Stimulated activated CD4-positive, alpha-beta T cell treated with anti-CD3 and anti-CD28 coated beads, Interleukin-4, amount 100 ng/mL, for 1 hour (primary cell): ENCODE measurements at places on chromosomes 2 and 18.
A peak's percentile ranks its signal among the peaks of the same experiment; 100 is the strongest.

DNA sequence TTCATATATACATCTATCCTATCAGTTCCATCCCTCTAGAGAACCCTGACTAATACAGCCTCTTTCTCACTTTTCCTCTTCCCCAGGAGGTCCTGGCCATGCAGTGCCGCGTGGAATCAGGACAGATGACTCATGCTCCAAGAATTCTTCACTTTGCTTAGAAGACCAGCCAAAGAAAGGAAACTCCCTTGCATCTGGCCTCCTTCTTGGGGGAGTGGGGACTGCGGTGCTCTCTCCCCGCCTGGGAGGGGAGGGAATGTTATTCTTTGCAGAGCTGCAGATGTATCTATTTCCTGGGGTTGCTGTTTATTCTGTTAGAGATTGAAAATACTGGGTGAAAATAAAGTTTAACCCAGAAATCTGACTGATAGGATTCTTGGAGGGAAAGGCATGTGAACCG is 111.5 kb upstream of the SH3BP4 start:
- no peak for DNase-seq

- DNase-seq: no peak
Observed at GRCh38 chr2:171102802-171103201, 57.9 kb downstream of the TLK1 start.

GRCh38 chr2:169034256-169034655 is 3.1 kb upstream of the ABCB11 start:
- no peak for DNase-seq

GRCh38 chr18:23095463-23095862 is 39.8 kb upstream of the CABLES1 start:
- DNase-seq: no peak

DNA sequence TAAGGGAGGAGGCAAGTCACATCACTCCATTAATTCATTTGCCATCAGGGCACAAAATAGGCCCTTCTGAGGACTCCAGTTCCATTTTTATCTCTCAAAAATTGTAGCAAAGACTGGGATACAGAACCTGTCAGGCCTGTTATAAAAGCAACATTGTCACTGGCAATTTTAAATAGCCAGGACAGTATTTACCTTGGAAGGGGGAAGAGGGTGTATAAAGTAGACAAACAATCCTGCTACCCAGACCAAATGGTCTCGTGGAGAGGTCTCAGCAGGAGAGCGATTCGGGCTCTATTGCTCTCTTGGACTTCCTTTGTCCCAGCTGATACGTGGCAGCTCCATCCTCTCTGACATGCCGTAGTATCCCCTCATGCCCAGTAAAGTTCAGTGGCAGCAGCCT is 740.3 kb upstream of the HS6ST1 start:
- no peak for DNase-seq

DNA sequence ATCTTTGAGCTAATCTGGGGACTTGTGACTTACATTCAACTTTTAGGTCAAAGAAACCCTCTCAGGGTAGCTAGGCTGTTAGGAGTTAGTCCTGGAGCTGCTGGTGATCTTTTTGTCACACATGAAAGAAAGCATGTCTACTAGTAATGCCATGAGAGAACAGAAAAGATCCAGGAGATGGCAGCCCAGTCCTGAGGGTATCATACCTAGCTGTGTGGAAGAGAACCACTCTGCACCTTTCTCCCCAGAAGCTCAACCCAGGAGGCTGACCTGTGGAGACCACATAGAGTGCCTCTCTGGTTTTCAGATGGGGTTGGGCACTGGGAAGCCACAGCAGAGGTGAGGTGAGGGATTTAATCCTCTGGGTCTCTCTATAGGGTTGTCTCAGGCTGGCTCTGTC is 460.2 kb upstream of the UBE2E3 start:
- DNase-seq: no peak

DNA sequence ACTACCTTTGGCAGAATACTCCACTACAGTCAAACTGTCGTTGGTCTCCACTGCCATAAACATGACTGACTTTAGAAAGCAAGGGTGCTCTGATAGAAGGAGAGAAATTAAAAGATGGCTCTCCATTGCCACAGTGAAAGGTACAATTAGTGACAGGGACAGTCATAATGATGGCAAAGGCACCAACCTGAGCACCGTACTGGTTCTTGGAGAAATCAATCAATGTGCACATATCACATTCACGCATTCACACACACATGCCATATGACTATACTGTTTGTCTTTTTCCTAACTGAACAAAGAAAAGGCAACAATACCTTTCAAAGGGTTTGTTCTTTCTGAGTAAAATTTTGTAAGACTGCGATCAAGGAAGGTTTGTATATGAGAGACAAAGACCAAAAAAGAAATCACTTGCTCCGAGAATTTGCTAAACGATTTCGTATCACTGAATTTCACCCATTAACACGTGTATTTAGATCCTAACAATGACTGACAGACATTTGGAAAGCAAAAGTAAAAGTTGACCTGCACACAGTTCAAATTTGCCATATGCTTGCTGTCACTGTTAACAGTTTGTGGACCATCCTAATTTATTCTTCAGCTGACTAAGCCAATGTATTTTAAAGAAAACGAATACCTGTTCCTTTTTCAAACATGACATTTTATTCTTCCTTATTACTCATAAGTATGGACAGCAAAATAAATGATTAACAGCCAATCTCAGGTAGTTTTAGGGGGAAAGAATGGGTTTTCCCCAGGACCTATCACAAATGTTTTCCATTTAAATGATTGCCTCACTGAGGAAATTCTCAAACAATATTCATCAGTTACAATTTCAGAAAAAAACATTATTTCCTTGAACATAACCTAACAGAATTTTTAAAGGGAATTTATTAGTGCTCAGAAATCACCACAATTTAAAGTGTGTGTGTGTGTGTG is 644.4 kb downstream of the ZEB2 start:
- DNase-seq: no peak

DNA sequence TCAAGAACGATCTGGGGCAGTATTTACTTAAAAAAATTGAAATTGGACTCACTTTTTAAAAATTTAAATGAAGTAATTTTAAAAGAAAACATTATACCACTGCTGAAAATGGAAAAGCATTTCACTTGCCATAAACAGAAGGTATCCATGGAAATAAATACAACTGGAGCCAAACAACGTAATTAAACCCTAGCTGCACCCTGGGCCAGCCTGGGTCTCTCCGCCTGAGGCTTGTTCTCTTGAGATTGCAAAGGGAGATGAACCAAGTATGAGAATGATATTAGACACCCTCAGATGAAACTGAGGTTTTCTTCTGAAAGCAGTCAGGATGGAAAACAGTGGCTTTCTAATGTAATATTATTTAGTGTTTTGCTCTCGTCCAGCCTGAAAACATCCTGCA is 264.4 kb downstream of the KCNE4 start:
- no peak for DNase-seq

DNA sequence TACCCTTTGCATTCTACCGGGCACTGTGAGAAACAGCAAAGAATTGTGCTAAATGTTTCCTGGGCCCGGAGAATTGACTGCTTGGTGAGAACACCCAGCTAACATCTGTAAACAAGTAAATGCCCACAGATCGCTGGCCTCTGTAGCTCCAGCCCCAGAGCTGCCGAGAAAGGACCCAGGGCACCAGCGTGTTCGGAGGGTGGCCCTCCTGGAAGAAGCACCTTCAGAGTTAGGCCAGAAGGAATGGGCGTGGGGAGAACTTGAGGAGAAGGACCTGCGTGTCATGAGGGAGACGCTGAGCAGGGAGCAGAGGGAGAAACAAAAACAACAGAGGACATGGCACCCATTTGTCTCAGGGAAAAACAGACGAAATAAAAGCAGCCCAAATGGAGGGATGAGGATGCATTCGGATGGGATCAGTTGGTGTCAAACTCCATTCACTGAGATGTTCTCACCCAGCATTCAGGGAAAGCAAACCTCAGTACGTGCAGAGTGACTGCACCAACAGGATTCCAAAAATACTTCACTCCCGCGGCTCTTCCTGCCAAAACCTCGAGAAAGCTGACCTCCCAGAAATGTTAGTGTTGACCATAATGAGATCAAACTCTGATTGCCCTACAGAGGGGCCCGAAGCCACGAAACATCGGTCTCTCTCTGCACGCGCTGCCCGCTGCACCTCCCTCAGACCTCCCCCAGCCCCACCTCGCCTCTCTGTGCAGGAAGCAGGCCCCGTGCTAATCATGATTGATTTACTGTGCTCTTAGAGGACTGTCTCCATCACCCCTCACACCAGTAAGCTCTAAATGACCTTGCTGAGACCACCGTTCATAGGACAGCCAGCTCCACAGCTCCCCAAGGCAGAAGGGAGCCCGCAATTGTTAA is 376.3 kb upstream of the SALL3 start:
- no peak for DNase-seq

DNA sequence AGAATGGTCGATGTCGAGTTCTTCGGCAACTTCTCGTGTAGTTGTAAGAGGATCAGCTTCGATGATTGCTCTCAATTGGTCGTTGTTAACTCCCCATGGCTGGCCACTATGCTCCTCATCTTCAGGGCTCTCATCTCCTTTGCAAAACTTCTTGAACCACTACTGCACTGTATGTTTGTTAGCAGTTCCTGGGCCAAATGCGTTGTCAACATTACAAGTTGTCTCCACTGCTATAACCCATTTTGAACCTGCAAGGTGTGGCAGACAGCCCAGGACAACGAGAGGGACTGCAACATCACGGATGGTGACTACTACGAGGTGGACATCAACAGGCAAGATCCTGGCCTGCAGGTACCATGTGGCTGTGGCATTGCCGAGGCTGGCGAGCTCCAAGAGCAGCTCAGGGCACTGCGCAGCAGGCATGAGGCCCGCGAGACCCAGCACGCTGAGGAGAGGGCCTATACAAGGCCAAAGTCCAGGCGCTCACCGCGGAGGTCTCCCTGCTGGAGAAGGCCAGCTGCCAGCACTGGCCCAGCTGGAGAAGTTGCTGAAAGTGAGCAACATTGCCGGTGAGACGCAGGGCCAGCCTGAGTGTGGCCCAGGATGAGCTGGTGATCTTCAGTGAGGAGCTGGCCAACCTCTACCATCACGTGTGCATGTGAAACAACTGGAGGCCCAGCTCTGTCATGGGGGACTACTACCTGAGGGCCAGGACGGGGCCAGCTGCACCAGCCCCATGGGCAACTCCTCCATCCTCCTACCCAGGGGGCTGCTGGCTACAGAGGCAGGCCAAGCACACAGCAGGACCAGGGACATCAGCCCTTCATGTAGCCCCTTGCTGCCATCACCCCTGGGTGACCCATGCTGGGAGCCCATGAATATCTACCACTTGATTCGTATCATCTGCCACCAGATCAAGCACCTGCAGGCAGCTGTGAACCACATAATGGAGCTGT is 20.2 kb downstream of the CLK1 start:
- no peak for DNase-seq

GRCh38 chr18:65767406-65767805 is 16.6 kb downstream of the CDH7 start:
- DNase-seq: no peak

DNA sequence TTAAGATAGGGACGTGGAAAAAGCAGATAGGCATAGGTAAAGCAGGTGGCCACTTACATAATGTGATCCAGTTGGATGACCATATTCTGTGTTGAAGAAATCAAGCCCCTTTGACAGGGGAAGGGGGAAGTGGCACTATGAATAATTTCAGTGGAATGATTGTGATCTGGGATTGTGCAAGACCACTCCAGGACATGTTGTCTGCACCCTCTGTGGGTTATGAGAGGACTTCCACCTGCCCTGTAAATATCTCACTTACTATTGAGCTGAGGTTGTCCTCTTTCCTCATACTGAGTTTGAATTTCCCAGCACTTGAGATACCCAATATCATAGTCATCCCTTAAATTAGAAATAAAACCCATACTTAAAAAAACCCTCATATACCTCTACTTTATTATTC is 220.7 kb downstream of the IRS1 start:
- DNase-seq: no peak

DNA sequence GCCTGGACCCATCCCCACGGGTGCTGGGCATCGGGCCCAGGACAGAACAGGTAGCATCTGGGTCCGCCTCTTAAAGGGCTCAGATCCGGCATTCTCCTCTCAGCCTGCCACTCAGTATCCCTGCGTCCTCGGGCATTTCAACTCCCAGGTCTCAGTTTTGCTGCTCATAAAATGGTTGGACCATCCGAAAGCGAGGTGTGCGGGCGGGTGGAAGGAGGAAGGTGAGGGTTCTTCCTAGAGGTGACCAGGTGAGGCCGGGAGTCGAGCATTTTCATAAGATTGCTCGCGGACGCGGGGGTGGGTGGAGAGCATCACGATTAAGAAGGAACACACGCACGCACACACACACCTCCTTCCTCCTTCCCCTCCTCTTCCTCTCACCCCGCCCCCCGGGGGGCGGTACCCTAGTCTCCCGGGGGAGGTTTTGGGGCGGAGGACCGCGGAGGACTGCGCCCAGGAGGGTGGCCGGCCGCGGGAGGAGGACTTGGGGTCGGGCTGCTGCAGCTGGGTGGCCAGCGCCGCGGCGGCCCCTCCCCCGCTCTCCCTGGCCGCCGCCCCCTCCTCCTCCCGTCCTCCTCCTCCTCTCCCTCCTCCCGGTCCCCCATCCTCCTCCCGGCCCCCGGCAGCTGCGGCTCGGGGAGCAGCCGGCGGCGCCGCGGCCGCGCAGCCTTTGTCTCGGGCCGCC is 97.9 kb upstream of the GPR45 start:
- DNase-seq: peak; percentile 30

DNA sequence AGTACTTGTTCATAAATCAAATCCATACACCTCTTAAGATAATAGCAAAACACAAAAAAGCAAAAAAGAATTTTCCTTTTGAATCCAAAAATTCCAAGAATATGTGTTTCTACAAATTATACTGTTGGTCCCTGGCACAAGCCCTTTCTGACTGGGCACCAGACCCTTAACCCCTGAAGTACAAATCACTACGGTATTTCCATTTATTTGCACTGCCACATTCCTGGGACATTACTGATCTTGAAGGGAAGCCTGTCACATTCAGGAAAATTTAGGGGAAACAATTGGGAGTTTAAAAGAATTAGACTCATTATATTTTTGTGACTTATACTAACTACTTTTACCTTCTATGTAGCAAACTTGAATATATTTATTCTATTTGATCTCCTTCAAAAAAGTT is 98.8 kb downstream of the ZNF521 start:
- no peak for DNase-seq

- no peak for DNase-seq
Observed at GRCh38 chr2:35447821-35448220, 907.8 kb upstream of the CRIM1 start.

- DNase-seq: no peak
Observed at GRCh38 chr2:105575499-105576025, 169.2 kb upstream of the NCK2 start.

GRCh38 chr2:241125626-241126025 is 23.5 kb upstream of the MTERF4 start:
- no peak for DNase-seq

DNA sequence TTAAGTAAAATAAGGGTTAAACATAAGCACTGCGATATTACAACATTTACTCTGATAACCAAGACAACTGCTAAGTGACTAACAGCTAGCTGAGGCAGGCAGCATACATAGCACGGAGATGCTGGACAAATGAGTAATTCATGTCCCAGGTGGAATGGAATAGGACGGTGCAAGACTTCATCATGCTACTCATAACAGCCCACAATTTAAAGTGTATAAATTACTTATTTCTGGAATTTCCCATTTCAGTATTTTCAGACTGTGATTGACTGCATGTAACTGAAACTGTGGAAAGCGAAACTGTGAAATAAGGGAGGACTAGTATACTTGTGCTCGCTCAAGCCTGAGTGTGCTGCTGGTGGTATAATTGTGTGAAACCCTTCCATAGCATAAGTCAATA is 12.9 kb downstream of the IER3IP1 start:
- no peak for DNase-seq
